ENCODE measurements at places on chromosomes 3 and 15. TPM values are rescaled to one million over a fixed set of nuclear protein-coding genes. Genes with fewer than 3 reads are reported as not detected.

DNA sequence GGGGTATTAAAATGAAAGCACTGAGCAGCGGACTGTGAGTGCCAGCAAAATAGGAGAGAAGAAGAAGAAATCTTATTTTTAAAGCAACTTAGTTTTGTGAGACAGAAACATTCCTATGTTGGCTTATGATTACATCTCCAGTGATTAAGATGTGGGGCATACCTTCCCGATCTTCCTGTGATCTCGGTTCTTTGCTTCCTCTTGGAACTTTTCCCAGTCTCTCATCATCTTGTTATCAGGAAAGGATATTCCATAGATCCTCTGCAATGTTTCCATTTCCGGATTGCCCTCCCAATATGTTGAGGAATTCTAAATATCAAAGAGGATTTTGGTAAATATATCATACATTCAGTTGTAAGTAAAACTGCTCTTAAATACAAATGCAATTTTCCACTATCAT lies 22.2 kb downstream of the TARS3 start:
- no peak for DNase-seq

DNA sequence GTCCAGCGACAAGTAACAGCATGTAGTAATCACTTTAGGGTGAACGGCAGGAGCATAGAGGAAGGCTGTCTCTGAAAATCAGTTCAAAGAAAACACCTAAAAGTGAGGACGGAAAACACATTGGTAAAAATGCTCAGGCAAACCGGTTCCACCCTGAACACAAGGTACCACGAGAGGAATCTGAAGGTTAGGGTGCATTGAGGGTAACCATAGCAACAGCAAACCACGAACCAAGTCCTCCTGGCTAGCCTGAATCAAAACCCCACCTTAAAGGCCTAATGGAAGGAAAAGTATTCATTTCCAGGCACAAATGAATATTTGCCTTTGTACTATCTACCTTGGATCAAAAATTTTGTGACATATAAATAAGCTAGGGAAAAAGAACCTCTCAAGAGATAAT lies 315.0 kb downstream of the OCA2 start:
- DNase-seq = no peak

GRCh38 chr3:56616478-56617006 lies 59.6 kb downstream of the CCDC66 start:
- DNase-seq = no peak

- DNase-seq = peak; percentile 4
Observed at GRCh38 chr3:53890726-53891475, 758 bp downstream of the SELENOK start.

DNA sequence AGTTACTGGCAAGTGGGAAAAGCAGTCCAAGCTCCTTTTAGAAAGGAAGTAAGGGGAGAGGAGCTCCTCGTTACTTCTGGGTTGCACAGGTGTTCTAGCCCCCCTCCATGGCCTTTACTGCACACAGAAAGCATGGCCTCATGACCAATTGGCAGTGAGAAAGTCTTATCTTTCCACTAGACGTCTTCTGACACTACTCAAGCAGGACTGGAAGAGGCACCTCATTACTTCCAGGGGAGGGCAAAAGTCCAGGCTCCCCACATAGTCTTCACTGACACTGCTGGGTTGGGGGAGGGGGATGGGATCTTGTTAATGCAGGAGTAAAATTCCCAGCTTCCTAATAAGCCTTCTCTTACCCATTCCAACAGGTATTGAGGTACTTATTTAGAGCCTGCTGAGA lies 27.6 kb upstream of the TM2D3 start:
- no peak for DNase-seq

DNA sequence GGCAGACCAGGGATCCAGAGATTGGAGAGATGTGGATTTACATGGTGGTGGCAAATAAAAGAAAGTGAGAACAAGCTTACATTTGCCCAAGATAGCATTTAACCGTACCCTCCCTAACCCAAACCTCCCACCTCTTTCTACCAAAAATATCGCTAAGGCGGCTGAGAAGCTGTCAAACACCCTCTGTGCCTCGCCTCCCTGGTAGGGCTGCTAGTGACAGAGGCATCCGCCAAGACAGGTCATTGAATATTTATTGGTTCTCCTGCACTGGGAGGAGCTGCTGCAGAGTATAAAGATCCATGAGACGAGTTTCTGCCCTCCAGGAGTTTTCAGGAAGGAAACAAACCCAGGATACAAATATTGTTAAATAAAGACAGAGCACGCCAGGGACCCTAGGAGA lies 107.3 kb upstream of the TMC3 start:
- no peak for DNase-seq

GRCh38 chr3:25572919-25573385 lies 91.8 kb downstream of the TOP2B start:
- DNase-seq = peak; percentile 93

SKOR1 gene
- not detected for total RNA-seq

- peak; percentile 86 for DNase-seq
Observed at GRCh38 chr3:29324180-29324651, 43.3 kb downstream of the RBMS3 start.

- DNase-seq = no peak
Observed at GRCh38 chr15:99425657-99426301, 140.0 kb upstream of the MEF2A start.

FAM227B gene
- 6.4 TPM for total RNA-seq

GRCh38 chr3:122271246-122271898 lies 53.7 kb upstream of the CSTA start:
- no peak for DNase-seq

- DNase-seq = no peak
Observed at GRCh38 chr3:69972672-69973071, 26.9 kb upstream of the SAMMSON start.

GRCh38 chr15:28994831-28995596 lies 109.2 kb downstream of the APBA2 start:
- DNase-seq = no peak

GRCh38 chr15:51955504-51955903 lies 16.1 kb downstream of the LEO1 start:
- no peak for DNase-seq

CCDC33 gene
- total RNA-seq = 1.1 TPM

DNA sequence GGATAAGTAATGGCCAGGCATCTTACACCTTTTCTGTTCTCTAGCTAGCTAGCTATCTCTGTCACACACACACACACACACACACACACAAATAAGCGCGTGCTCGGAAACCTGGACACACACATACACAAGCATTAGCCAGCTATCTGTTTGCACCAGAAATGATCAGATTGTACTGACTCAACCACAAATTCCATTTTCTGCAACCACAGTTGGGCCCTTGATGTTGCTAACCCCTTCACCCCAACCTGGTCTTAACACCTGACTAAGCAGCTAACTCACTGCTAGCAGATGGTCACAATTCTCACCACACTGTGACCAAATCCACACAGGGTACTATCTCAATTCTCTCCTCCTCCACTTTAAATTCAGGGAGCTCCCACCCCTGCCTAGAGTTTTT lies 183.0 kb upstream of the THBS1 start:
- DNase-seq = peak; percentile 31

DNA sequence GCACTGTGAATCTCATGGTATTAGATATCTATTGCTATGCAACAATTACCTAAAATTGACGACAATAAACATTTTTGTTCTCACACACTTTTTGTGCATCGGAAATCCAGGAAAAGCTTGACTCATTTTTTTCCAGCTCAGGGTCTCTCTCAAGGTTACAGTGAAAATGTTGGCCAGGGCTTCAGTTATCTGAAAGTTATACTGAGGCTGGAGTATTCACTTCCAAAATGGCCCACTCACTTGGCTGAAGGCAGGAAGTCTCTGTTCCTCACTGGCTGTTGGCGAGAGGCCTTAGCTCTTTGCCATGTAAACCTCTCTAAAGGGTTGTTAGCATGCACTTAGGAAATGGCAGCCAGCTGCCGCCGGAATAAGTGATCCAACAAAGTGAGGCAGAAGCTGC lies 41.4 kb downstream of the OSTN start:
- no peak for DNase-seq

DNA sequence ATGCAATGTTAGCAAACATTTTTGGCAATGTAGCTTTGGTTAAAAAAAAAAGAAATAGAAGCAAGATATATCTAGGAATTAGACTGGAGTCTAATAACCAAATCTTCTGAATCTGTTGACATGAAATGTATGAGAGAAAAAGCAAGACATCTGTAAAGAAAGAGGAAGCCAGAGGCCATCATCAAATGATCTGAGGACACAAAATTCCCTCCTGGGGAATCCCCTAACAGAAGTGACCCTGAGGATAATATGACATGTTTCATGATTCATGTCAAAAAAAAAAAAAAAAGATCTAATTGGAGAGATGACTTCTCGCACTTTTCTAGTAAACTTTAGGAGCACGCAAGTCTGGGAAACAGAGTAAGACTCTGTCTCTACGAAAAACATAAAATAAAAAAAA lies 70.9 kb downstream of the IMPG2 start:
- no peak for DNase-seq

- DNase-seq = no peak
Observed at GRCh38 chr3:48628277-48629017, 6.8 kb downstream of the SLC26A6 start.

DNA sequence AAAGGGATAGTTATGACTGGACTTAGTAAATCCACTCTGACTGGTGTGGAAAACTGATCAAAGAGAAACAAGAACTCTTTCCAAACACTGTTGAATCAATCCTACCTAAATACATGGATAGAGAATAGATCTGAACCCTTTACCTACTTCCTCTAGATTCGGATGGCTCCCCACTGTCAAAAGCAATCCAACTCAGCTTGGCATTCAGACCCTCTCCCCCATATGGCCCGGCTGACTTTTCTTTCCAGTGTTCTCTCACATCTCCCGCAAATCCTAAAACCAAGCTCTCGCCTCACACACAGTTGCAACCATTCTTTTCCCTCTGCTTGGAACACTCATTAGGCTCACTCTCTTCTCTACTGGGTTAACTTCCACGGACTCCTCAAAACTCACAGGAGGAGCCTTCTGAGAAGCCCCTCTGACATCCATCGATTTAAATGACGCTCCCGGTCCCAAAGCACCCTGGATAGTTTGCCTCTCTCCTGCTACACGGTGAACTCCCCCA lies 639 bp downstream of the SPICE1 start:
- DNase-seq = no peak

GRCh38 chr3:30347679-30348216 lies 258.7 kb upstream of the TGFBR2 start:
- peak; percentile 99 for DNase-seq

DNA sequence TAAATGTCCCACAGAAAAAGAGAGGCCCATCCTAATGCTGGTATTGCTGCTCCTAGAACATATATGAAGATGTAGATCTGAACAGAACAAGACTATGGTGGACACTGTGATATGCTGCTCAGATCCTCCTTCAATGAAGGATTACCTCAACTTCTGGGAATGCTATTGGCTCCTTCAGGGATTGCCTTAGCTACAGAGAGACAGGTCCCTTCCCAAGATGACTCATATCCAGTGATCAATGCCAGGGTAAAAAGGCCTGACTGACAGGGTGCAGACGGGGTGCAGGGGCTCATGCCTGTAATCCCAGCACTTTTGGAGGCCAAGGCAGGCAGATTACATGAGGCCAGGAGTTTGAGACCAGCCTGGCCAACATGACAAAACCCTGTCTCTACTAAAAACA lies 20.5 kb upstream of the STAG1 start:
- peak; percentile 29 for DNase-seq

DNA sequence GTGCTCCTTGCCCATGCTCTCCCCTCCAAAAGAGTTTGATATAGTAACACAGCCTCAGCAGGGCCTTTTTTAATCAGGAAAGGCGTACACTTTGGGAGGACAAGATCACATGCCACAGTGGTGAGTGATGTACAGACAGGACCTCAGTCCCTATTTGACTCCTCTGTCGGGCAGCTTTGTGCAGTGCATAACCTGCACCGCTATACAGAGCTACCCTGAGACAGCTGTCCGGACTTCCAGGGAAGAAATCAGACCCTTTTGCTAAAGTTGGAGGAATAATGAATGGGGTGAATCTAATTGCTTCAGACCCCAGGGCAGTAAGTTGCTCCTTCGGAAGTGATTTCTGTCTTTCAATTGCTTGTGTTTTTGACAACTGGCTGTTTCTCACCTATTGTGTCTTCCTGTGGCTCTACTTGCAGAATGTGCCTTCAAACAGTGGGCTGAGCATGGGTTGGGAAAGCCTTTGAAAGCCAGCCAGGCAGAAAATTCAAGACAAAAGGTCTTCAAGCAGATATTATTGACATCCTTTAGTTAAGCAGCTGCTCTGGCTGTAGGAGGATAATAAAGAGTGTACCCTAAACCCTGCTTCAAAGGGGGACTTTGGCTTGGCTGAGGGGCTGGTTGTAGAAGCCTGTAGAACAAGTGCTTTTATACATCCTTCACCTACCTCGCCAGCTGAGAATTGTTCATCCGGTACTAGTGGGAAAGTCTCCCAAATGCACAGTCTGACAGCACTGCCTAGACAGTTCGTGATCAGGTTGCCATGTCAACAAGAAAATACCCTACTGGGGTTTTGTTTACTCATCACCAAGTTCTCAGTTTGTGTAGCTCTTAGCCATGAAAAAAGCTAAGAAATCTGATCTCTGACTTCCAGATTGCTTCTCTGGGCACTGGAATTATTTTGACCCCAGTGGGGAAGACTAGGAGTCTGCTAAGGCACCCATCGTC lies 35.1 kb downstream of the SNTN start:
- peak; percentile 33 for DNase-seq

DNA sequence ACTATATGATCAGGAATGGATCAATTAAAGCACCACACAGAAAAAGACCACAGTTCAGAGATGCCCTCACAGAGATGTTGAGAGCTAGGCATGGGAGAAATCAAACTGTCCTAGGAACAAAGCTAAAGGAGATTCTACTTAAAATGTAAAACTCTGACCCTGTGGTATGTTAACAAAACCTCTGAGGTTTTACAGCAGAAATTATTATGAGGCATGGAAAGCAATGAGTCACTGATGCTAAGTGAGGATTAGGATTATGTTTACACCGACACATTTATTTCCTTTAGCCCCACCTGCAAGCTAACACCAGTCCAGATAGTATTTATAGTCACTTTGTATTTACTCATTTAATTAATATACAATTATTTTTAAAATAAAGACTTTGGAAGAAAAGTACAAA lies 1242.2 kb downstream of the OTOL1 start:
- no peak for DNase-seq

DNA sequence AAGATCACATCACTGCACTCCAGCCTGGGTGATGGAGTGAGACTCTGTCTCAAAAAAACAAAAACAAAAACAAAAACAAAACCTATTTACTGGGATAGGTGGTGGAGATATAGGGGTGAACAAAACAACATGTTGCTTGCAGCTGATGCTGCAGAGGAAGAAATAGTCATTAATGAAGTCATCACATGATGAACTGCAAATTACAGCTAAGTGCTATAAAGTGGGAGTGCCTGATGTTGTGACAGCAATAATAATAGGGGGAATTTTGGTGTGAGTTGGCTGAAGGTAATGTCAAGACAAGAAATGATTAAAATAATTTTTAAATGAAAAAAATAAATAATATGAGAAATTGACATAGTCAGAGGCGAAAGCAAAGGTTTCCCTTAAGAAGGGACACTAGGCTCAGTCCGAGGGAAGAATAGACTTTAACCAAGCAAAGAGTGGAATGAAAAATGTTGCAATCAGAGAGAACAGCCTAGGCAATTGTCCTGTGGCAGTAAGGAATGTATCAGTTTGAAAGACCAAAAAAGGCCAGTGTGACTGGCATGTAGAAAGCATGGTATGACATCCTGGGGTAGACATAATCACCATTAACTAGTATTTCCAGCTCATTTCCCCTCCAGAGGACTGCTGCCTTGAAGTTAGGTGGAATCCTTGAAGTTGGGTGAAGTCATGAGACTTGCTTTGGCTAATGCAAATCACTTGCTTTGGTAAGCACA lies 14.7 kb upstream of the PIK3CB start:
- DNase-seq = no peak

FOXB1 gene
- total RNA-seq = not detected
